GM10248 (cell line): ENCODE measurements at places on chromosomes 5 and 9.
A peak's percentile ranks its signal among the peaks of the same experiment; 100 is the strongest.

GRCh38 chr5:36998578-36998977, 122.0 kb downstream of the NIPBL start:
- no peak for DNase-seq

GRCh38 chr9:114830546-114830945, 24.7 kb upstream of the TNFSF15 start:
- no peak for DNase-seq

GRCh38 chr5:73727470-73727869, 101.5 kb downstream of the ARHGEF28 start:
- DNase-seq: no peak

GRCh38 chr5:35152733-35153132, 77.6 kb downstream of the PRLR start:
- no peak for DNase-seq

- DNase-seq: no peak
These were observed 326.5 kb downstream of the SH3GL2 start for GRCh38 chr9:17905366-17905765.

GRCh38 chr5:119187776-119188529, 117.1 kb downstream of the DMXL1 start:
- no peak for DNase-seq

DNA sequence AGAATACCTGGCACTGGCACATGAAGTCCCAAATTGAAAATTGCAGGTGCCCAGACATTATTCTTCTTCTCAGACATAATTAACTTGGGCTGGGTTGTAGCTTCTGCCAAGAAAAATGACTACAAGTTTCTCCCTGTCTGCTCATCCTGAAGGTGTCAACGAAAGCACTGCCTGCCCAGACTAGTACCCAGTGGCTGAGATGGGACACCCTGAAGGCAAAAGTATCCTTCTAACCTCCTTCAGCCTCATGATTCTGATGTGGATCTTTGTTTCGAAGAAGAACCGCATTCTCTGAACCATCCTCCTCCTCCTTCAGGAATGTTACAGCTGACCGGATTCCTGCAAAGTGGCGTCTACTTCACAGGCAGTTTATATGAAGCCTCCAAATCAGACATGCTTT, 161.1 kb upstream of the FST start:
- no peak for DNase-seq

- DNase-seq: peak; percentile 37
These were observed 315.5 kb upstream of the C9orf72 start for GRCh38 chr9:27888661-27889295.

- no peak for DNase-seq
These were observed 18.9 kb upstream of the GHR start for GRCh38 chr5:42404366-42404765.

DNA sequence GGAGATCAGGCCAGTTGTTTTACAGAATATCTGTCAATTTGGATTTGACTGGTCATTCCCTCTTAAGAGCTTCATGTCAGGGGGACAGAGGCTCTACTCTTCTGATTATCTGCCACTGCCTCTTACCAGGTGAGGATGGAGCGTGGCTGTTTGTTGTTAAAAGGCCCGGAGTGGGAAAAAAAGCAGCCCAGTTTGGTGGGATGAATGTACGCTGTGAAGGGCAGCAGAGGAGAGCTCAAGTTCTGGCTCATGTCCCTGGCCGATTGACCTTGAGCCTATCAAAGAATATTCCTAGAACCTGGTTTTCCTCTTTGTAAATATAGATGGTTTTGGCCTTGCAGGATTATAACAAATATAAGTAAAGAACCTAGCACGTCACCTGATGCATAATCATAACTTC, 16.3 kb upstream of the SHB start:
- no peak for DNase-seq

DNA sequence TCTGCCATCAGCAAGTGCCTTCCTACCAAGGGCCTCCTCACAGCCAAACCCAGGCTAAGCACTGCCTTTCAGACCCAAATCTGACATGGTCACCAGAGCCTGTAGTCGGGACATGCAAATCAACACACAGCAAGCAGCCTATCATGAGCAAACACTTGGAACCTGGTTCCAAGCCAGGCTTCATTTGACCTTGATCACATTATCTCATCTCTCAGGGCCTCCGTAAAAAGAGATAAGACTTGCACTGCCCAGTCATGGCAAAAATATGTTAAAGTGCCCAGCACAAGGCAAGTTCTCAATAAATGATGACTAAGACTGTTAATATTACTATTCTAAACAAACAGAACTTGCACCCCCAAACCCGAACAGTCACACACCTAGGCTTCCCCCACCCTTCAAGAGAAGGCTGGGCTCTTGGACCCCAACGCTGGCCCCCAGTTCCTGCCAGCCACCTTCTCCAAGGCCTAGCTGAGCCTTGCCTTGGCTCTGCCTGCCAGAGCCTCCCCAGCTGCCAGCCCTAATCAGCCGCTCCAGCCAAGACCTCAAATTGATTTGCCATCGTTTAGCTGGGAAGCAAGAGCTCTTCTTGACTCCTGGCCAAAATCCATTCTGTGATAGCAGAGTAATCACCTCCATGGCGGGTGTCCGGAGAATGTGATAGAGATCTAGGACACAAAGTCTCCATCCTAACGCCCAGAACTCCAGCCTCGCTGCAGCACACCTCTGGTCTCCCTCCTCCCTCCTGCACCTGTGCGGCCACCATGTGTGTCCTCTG, 18.7 kb downstream of the CPLX2 start:
- no peak for DNase-seq

GRCh38 chr9:98978231-98978681, 34.5 kb downstream of the COL15A1 start:
- DNase-seq: no peak

DNA sequence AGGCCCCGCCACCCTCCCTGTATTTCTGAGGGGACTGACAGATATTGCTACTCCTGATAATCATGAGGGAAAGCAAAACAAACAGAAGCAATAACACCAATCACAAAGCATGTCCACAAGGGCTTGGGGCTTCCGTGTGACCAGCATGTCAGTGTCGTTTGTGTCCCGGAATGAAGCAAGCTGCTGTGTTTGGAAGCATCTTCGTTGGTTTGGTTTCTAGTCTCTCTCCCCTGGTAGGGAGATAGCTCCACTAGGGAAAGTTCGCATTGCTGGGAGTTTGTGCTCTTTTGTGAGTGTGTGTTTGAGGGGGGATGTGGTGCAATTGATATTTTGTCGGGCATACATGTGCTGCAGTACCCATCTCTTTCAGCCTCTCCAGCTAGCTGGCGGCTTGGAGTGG, 1.4 kb downstream of the GRIA1 start:
- DNase-seq: no peak

DNA sequence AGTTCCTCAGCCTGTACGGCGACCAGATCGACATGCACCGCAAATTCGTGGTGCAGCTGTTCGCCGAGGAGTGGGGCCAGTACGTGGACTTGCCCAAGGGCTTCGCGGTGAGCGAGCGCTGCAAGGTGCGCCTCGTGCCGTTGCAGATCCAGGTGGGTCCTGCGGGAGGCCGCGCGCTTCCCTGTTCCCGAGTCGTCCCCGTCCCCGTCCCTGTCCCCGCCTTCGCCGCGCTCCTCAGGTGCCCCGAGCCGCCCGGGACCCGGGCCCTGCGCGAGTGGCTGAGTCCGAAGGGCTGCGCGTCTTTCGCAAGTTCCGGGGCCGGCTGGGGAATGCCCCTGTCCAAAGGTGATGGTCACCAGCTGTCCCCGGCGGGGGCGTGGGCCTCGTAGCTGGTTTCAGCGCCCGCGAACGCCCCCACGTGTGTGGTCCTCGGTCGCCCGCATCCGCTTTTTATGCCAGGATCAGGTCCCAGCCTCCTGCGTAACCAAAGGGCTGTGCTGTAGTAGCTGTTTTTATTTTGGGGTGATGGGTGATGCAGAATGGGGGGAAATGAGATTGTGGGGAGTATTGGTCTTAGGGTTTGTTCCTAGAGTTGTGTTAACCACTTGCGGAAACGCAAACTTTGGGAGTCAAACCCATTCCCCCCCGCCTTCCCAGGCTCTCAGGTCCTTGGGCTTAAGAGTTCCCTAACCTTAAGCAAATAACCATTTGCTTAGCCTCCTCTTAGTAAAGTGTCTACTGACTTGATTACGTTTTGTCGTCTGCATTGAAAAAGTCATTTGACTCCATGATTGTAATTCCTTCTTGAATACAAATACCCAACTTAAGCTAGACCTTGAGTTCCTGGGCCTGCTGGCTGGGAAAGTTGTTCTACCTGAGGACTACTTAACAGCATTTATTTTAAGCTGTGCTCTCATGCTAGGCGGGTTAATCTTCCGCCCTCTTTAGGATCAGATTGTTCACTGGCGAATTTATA, 663 bp downstream of the ISOC1 start:
- DNase-seq: peak; percentile 74

- peak; percentile 19 for DNase-seq
These were observed 144.3 kb downstream of the ACTBL2 start for GRCh38 chr5:57338068-57338867.

DNA sequence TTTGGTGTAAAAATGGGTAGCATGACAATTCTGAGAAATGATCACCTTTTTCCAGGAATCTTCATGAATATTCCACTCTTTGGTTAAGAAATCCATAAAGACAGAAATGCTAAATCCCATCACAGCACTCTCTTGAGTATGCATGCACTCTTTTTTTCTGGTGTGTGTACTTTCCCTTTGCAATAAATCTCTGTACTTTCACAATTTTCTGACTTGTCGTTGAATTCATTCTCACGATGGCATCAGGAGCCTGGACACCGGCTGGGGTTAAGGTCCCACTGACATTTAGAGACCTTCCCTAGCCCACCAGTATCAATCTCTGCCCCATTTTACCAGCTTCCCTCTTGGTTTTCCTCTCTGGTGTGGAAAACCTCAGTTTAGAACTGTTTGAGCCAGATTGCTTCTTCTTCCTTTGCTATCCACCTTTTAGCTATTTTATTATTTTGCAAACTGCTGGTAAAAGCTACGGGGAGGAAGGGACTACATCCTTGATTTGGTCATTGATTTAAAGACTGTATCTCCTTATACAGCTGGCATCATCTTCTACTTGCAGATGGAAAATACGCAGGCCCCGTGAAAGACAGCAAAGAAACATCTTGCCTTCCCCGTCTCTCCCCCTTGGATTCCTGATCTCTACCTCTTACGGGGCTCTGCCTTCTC, 59.9 kb upstream of the ZFR start:
- DNase-seq: no peak

DNA sequence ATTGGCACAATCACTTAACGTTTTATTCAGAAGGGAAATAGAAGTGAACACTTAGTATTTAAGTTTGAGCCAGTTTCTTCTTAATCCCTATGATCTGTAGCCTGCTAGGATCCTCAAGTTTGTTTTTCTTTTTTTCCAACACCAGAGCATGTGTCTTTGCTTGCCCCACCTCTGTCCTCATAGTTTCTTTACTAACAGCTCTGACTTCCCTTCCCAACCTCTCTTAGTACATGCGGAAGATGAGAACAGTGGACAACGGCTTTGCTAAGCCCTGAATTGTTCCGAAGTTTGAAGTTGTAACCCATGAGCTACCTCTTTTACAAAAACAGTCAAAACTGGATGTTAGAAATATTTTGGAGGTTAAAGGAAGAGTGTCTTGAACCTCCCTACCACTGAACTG, 61.7 kb upstream of the TAF11L2 start:
- no peak for DNase-seq

GRCh38 chr5:150787656-150788055, 9.1 kb downstream of the SMIM3 start:
- no peak for DNase-seq

DNA sequence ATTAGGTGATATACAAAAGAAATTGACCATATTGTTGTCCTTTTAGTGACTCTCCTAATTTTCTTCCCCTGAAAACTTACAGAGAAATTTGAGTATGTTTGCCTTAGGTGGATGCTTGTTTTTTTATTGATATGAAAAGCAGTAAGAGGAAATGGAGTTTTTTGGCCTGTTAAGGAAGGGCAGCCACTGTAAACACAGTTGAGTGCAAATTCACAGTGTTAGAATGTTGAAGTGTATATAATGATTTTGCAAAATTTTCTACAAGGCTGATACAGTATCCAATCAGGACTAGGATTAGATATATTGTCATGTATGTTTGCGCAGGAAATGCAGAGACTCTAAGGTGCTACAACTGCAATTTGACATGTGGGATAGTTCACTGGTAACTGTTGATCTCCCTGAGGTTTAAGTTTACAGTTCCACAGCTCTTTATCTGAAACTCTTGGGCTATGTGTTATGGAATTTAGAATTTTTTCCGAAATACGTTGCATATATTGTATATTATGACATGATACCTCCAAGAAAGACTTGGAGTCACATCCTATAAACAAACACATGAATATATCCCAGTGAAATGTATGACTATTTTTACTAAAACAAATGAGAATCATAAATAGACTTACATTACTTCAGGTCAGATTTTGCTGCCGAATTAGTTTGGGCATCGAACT, 62.5 kb downstream of the FXN start:
- no peak for DNase-seq

GRCh38 chr5:166341740-166342337, 1949.6 kb upstream of the WWC1 start:
- DNase-seq: no peak

GRCh38 chr5:126754609-126755008, 22.3 kb upstream of the LMNB1 start:
- no peak for DNase-seq

GRCh38 chr5:66769839-66770617, 173.8 kb downstream of the MAST4 start:
- DNase-seq: no peak

- no peak for DNase-seq
These were observed 7.5 kb upstream of the IZUMO3 start for GRCh38 chr9:24553183-24553552.

GRCh38 chr5:12392246-12392645, 488.0 kb upstream of the CTNND2 start:
- no peak for DNase-seq

DNA sequence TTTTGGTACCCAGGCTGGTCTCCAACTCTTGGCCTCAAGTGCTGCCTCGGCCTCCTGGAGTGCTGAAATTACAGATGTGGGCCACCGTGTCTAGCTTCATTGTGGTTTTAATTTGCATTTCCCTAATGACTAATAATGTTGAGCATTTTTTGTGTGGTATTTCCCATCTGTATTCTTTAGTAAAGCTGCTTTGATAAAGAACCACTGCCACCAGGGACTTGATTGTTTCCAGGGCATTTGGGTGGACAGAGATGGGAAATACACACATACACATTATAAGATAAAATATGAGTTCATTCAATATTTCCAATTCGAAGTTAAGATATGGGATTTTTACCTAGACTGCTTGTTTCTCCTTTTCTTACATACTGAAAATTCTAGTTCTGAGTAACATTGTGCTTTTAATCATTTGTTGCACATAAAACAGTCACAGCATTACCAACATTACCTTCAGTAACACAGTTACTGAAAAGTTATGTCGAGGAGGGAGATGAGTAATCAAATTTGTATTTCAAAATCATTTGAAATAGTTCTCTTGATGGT, 28.9 kb downstream of the HABP4 start:
- DNase-seq: no peak

GRCh38 chr9:79776581-79776980, 204.8 kb downstream of the TLE4 start:
- DNase-seq: no peak

DNA sequence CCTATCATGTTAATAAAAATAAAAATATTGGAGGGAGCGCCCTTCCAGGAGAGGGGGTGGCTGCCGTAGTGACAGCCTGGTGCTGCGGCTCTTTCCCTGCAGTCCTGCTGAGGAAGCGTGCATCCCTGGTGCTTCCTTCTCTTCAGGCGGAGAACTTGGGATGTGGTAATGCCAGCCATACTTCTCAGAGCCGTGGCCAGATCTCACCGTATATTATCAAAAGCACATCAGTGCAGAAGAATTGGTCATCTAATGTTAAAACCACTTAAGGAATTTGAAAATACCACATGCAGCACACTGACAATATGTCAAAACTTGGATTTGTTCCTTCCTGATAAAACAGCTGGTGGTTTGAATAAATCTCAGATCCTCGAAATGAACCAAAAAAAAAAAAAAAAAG, 17.7 kb downstream of the C9orf40 start:
- no peak for DNase-seq
